Anterior cingulate cortex (tissue), 58 donors: ENCODE measurements at places on chromosomes 6 and 20.

- DNase-seq = no peak
Measured at GRCh38 chr20:61482056-61482887, 230.2 kb downstream of the CDH4 start.

DNA sequence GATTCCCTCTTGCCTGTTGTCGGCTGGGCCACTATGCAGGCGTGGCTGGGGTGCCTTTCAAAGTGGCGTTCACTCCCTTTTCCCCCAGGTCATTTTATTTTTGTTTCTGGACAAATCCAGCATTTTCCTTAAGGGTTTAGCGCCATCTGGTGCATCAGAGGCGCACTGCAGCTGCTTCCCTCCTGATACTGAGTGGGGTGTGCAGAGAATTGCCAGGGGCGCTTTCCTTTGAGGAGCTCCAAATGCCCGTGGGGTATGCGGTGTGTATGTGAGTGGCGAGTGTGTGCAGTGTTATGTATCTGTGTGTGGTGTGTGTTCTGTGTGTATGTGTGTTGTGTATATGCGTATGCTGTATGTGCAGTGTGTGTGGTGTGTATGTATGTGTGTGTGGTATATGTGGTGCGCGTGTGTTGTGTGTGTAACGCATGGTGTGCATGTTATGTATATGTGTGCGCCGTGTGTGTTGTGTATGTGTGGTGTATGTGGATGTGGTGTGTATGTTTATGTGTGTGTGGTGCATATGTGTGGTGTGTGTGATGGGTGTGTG, 100.1 kb upstream of the AGPAT4 start:
- peak; percentile 40 for DNase-seq

DNA sequence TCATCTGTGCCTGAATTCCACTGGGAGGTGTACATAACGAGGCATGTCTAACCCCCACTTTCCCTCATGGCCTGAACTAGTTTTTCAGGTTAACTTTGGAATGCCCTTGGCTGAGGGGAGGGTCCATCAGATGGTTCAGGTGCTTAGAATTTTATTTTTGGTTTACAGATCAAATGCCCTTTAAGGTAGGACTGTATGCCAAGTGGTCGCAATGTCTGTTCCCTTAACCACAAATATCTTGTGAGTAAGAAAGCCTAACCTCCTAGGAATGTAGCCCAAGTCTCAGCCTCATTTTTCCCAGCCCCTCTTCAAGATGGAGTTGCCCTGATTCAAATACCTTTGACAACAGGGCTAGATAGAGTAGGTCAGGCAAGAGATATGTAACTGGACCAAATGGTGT, 78.4 kb downstream of the RNASET2 start:
- DNase-seq = no peak

DNA sequence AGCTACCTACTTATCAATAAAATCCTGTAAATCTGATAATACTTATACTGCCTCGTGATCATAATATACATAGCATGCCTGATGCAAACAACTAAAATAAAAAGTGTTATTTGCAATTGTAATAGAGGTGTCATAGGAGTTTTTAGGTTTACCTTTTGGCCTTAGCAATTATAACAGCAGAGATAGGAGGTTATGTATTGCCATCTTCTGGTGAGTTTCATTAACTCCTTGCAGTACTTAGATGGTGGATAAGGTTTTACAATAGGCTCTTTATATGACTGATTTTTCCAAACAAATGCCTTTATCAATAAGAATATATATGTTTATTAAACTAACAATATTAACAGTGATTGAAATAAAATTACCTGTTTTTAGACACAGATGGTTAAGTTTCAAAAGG, 27.8 kb upstream of the MYCT1 start:
- DNase-seq = no peak

DNA sequence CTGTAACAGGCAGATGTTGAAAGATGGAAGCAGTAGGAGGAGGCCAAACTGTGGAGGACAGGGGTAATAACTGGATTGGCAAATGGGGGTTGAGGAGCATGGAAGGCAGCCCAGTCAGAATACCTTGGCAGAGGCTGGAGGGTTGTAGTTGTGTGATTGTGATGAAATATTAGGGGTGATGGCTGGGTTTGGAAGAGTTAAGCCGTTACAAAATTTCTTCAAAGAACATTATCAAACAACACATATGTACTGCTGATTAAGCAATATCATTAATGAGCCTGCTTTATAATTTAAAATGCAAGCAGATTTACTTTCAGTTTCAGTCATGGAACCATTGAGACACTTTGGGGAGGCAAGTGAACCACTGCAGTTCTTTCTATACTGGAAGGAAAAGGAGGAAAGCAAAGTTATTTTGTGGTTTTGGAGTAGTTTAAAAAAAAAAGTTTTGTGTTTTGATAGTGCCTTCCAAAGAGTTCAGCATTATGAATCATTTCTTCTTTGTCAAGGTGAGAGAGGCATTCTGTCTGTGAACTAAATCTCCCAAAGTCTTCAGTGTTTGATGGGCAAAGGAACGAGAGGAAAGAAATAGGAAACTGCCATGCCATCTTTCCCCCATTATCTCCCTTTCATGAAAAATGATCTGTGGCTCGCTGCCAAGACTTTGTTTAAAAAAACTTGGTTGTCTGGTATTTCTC, 20.7 kb downstream of the FOXO3 start:
- no peak for DNase-seq

GRCh38 chr6:20877008-20877937, 343.0 kb downstream of the CDKAL1 start:
- DNase-seq = no peak

- no peak for DNase-seq
Measured at GRCh38 chr6:44858998-44859397, 469.1 kb upstream of the RUNX2 start.

GRCh38 chr20:22583773-22584521, 425 bp downstream of the FOXA2 start:
- no peak for DNase-seq

GRCh38 chr20:32201296-32201976, 6.1 kb downstream of the PLAGL2 start:
- DNase-seq = no peak

DNA sequence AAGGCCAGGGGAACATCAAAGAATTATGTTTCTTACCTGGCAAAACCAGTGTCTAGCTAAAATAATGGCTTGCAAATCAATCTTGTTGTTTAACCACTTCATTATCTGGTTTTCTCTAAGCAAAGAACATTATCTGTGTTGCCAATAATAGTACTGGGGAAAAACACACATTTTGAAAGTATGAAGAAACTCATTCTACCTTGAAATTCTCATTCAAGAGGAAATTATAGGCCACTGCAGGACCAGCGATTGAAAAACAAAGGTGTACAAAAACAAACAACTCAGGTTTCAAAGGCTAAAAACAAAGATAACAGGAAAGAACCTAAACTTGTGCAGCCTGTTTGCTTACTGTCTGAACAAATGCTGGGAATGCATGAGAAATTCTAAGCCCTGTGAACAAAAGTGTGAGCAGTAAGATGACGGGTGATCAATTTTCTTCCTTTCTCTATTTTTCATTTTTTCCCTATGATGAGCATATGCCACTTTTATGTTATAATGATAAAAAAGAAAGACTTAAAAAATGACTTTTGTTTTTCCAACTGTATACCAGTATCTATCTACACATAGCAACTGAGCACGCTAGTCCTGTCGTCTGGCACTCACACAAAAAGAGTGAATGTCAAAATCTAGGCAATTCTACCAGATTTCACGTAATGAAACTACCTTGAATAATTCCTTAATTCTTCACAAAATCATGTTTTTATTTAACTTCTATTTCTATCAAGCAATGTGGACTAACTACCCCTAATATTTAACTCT, 117.9 kb downstream of the SGK1 start:
- DNase-seq = no peak

DNA sequence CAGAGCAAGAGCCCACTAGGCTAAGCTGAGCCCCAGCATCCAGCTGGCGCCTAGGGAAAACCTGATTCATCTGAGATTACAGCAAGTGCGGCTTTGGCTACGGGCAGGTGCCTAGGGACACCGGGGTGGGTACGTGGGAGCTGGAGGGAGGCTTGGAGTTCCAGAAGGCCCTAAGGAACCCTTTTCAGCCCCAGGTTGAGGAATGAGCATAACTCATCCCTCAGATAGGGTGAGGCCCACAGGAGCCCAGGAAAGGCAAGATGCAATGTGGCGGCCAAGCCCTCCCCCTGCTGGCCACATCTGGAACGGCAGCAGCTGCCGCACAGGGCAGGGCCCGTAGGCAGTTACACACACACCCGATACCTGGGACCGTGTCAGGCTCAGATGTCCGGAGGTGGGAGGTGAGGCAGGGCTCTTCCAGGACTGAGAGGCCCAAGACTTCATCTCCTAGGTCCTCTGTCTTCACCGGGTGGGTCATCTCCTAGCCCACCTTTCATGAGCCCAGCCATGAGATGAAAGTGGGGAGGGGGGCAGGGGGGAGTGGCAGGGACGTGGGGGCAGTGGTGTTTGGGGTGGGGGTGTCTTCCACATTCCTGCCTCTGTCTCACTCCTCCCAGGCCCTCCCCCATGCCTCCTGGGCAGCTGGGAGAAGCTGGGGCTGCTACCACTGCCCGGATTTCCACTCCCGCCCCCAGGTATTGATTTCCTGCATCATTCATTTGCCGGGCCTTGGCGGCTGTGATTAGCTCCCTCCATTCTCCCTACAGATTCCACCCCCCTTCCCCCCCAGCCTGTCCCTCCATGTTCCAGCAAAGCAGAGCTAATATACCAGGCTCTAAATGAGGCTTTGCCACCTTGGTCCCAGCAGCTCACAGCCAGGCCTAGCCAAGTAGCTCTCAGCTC, 5.5 kb downstream of the MDGA1 start:
- peak; percentile 46 for DNase-seq

- no peak for DNase-seq
Measured at GRCh38 chr6:47733879-47734558, 35.6 kb downstream of the ADGRF4 start.

DNA sequence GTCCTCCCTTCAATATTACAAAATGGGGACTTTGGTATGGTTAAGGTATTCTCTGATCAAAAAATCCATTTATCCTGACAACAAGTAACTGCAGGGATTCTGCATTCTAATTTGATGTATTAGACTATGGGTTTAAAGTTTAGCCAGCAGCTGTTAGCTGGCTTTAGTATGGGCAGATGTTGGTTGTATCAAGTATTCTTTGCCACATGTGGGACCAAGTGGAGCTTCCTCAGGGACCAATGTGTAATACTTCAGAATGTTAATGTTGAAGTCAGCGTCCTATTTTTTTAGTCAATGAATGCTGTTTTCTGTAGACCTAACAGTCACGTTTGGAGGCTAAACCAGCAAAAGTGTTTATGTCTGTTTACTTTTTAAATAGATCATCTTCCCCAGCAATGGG, 41.4 kb downstream of the MOXD1 start:
- DNase-seq = no peak

DNA sequence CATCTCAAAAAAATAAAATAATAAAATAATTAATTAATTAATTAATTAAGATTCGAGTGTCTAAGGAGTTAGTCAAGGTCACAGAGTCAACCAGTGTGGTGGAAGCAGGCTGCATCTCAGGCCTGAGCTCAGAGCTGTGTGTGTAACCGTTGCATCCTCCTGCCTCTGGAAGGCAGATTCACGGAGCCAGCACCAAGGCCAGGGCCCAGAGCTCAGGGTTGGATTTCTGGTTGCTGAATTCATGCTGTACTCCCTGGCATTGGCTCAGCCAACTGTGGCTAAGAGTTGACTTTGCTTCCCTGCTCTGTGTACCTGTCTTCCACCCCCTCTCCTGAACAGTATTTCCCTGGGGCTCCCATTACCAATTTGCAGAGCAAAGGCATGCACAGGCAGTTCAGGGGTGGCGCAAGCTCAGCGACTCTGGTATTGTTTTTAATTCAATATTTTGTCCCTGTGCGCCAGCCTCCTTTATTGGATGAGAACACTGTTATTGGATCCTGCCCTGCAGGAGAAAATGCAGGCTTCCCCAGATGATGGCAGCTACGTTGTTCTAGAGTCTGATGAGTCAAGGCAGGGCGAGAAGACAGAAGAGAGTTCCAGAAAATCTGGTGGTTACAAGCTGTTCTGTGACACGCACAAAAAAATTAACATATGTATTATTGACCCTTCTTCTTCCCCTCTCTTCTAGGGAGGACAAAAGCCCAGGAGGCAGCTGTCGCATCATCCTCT, 12.3 kb upstream of the CTNNBL1 start:
- no peak for DNase-seq

GRCh38 chr20:63265891-63266515, 6.6 kb upstream of the ARFGAP1 start:
- DNase-seq = no peak

- no peak for DNase-seq
Measured at GRCh38 chr6:87794922-87795885, 93.2 kb upstream of the AKIRIN2 start.

DNA sequence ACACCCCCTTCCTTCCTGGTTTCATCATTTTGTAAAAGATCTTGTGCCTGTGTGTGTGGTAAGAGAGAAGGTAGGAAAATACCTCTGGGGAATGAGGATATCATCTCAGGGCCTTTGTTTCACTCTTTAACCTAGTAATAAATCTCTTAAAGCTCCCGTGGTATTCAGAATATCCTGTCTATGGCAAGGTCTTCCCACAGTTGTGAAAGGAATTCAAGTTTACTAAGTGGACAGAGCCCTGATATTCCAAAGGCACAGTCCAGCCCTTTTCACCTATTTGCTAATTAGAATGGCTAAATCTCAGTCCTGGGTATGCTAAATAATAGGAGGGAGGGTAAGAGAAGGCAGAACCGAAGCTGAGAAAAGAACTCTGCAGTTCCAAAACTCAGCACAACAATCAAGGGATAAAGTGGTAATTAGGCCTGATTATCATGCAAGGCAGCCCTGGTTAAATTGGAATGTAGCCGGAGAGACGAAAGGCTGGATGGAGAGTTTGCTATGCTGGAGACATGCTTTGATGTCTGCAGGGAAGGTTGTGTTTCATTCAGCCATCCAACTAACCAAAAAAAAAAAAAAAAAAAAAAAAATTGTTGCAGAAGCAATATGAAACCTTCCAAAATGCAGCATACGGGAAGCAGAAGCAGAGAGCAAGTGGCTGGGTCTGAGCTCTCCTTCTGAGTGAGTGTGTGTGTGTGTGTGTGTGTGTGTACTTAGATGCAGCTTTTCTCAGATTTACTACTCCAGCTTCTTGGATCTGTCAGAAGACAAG, 28.5 kb upstream of the PIM1 start:
- DNase-seq = no peak

- DNase-seq = no peak
Measured at GRCh38 chr20:57782631-57783041, 72.8 kb upstream of the PMEPA1 start.

GRCh38 chr6:101294051-101294638, 99.4 kb upstream of the GRIK2 start:
- DNase-seq = no peak

GRCh38 chr6:147525519-147526209, 17.2 kb downstream of the SAMD5 start:
- DNase-seq = no peak

GRCh38 chr20:57964011-57964862, 254.4 kb upstream of the PMEPA1 start:
- peak; percentile 33 for DNase-seq

DNA sequence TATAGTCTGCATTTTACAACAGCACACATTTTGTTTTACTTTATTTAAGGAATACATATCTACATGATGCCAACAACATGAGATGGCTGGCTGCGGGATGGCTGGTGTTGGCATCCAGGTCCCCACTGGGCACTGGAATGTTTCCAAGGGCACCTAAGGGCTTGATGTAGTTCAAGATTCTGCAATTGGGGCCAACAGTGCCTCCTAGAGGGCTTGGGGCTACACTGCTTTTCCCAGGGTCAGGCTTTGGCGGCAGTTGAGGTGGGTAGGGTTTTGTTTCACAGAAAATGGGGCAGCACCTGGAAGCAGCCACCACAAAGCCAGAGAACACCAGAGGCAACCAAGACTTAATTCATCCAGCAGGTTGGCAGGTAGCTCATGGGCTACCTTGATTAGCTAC, 202.2 kb upstream of the PRND start:
- no peak for DNase-seq

- DNase-seq = no peak
Measured at GRCh38 chr6:22943327-22943726, 374.0 kb downstream of the HDGFL1 start.

GRCh38 chr6:157885876-157886275, 62.8 kb downstream of the SNX9 start:
- DNase-seq = no peak
